ENCODE measurements at places on chromosomes 12 and 14.

GRCh38 chr14:22059201-22059600 is 385.6 kb upstream of the OR4E1 start:
- DNase-seq: no peak

- no peak for DNase-seq
Measured at GRCh38 chr14:43184540-43184939, 1322.5 kb downstream of the FSCB start.

- no peak for DNase-seq
Measured at GRCh38 chr14:74593241-74593953, 18.6 kb downstream of the LTBP2 start.

DNA sequence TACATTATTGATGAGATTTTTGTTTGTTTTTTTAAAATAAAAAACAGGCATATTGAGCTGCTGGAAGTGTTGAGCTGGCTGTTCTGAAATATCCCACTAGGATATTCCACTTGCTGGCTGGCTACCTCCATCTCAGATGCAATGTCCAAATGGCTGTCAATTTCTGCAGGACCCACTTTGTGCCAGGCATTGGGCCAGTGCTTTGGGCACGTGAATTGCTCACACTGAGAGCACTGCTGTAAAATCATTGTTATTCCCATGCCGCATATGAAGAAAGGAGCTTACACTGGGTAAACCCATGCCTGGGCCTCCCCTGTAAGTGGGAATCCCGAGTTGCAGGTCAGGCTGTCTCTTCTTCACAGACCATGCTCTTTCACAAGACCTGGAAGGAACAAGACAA is 56.7 kb downstream of the RGS6 start:
- no peak for DNase-seq

DNA sequence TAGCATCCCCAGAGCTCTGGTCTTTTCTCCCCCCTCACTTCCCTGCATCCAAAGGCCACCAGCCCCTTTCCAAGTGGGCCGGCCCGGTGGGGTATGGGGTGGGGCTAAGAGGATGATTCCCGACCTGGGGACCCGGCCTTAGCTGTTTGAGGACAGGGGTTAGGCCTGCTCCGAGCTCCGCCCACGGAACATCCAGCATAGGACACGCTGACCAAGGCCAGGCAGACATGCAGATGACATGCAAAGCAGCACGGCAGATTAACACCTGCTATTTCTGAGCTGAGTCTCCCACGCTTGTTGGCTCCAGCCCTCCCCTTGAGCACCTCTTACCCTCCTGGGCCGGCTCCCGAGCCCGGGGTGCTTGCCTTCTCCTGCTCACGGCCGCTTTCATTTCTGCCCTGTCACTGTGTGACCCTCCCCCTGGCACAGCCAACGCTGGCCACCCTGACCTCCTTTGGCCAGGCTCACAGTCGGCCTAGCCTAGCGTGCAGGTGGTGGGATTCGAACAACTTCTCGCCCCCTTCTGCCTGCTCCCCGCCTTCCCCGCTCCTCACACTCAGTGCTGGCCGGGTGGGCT is 40.2 kb downstream of the TEAD4 start:
- DNase-seq: no peak

GRCh38 chr12:93376436-93377251 is 1.1 kb upstream of the NUDT4 start:
- DNase-seq: no peak

Measured in activated gamma-delta T cell treated with anti-CD3 and anti-CD28 coated beads, Interleukin-2, amount 50 U/mL, for 16 hours (primary cell).